HuH-7 (cell line): ENCODE measurements at places on chromosomes 6 and 20.

- DNase-seq = no peak
Observed at GRCh38 chr20:18624948-18625347, 37.1 kb downstream of the DTD1 start.

- no peak for DNase-seq
Observed at GRCh38 chr20:46915575-46916257, 21.1 kb downstream of the EYA2 start.

DNA sequence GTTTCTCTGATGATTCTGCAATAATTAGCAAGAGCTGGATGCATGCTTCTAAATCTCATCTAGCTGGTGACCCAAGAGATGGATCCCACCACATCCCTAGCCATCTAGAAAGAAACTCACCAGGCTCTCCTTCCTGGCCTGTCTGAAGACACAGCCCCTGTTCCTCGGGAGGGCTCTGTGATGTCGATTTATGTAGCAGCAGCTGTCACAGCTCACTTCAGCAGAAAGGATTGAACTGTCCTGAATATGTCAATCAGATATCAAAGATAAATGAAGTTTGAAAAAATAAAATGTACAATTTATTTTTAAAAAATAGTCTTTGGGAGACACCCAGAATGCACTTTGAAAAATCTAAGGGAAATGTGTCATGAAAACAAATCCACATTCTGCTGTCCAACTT is 67.3 kb upstream of the TSHZ2 start:
- no peak for DNase-seq

DNA sequence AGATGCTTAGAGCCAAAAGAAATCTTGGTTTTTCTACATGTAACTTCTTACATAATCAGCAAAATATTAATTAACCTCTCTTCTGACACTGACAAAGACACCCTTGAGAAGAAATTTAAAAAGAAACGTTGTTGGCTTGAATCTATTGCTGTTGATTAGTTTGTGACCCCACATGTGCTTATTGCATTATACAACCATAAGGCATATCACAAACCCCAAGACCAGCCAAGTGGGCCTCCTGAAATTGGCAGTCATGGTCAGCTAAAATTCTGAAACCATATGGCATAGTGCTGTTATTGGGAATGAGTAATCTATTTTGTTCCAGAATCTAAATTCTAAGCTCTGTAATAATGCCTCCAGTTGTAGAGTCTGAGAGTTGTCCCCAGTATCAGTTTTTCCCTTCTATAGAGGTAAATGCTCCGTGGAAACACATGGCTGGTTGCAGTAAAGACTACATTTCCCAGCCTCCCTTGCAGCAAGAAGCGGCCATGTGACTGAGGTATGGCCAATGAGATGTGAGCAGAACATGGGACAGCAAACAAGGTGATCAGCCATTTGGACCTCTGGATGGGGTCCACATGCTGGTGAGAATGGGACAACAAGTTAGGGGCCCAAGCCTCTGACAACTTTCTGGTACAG is 42.3 kb upstream of the PTPN1 start:
- DNase-seq = peak; percentile 47

- no peak for DNase-seq
Observed at GRCh38 chr6:36962874-36963273, 8.3 kb downstream of the PI16 start.

DNA sequence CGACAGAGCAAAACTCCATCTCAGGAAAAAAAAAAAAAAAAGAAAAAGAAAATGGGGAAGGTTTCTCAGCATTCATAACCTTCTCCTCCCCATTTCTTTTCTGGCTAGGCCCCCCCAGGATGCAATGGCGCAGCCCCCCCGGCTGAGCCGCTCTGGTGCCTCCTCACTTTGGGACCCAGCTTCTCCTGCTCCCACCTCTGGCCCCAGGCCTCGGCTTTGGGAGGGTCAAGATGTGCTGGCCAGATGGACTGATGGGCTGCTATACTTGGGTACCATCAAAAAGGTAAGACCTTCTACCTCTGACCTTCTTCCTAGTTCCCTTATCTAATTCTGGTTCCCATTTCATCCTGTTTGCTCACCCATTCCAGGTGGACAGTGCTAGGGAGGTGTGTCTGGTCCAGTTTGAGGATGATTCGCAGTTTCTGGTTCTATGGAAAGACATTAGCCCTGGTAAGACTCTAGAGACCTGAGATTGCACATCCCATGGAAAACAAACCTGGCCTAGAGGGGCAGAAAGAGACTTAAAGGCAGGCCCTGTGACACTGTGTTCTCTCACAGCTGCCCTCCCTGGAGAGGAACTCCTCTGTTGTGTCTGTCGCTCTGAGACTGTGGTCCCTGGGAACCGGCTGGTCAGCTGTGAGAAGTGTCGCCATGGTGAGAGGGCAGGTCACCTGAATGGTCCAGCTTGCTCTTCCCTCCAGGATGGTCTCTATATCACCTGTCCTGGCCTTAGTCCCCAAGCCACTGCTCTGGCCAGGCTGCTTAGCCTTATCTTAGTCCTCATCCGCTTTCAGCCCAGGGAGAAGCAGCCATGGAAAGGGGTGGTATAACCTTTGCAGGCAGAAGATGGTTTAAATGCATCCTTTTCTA is 1.6 kb downstream of the PHF1 start:
- DNase-seq = no peak

- DNase-seq = no peak
Observed at GRCh38 chr20:63330940-63331339, 30.2 kb downstream of the CHRNA4 start.

DNA sequence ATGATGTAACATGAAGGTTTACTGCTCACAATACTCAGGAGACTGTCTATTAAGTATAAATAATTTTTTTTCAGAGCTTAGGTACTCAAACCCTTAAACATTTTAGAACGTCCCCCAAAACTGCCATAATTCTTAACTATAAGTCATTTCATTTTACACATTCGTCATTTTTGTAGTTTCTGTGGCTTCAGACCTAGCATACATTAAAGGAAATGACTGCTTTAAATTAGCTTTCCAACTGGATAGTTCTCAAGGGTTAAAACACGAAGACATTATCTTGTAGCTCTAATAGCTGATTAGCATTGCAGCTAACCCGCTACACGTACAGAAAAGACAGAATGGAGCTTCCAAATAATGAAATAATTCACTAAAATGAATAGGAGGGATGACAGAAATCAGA is 24.9 kb upstream of the PLN start:
- no peak for DNase-seq

DNA sequence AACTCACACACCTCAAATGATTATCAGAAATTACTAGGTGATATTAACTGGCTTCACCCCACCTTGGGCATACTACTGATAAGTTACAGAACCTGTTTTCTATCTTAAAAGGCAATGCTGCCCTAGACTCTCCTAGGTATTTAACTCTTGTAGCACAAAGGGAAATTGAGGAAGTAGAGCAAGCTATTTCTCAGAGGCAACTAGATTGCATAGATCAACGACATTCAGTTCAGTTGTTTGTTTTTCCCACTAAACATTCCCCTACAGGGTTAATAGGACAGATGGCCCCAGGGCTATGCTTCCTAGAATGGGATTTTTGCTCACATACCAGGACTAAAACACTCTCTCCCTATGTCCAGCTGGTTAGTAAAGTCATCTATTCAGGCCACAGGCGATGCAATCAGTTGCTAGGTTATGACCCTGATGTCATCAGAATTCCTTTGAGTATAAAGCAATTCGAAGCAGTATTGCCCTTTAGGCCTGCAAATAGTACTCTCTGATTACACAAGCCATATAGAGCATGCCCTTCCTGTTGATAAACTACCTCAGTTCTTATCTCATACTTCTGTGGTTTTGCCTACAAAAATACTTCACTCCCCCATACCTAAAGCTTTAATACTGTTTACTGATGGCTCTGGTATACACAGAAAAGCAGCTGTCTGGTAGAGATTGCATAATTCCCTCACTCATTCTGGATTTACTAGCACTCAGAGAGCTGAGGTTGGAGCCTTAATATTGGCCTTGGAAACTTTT is 67.4 kb upstream of the ASCC3 start:
- DNase-seq = peak; percentile 46

DNA sequence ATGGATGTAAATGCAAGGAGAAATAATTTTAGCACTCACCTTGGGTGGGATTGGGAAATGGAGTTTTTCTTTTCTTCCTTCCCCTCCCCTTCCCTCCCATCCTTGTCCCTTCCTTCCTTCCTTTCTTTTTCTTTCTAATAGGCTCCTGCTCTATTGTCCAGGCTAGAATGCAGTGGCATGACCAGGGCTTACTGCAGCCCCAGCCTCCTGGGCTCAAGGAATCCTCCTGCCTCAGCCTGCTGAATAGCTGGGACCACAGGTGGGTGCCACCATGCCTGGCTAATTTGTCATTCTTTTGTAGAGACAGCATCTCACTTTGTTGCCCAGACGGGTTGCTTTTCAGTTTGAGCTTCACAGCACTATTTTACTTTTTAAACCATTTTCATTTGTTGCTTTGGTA is 21.5 kb upstream of the ATRN start:
- no peak for DNase-seq

GRCh38 chr6:5936631-5937030 is 70.1 kb downstream of the NRN1 start:
- DNase-seq = no peak

- DNase-seq = no peak
Observed at GRCh38 chr6:53496797-53497375, 48.0 kb downstream of the GCLC start.

DNA sequence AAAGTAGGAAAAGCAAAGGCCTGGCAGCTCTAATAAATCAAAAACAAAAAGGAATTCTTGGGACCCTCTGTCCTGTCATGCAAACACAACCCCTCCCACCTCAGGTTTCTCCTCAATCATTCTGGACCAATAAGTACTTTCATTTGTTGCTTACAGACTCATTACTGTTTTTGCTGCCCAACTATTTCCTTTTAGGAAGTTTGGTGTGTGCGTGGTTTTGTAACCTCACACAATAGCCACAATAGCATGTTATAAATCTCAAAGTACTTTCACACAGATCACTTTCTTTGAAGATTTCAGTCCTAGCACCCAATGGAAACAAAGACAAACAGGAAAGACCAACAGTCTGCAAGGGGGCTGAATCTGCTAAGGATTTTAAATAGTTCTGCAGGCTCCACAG is 4.5 kb downstream of the MRPL14 start:
- DNase-seq = no peak

GRCh38 chr20:41048461-41049301 is 20.1 kb downstream of the TOP1 start:
- no peak for DNase-seq

- no peak for DNase-seq
Observed at GRCh38 chr6:14501240-14501639, 383.7 kb downstream of the CD83 start.

DNA sequence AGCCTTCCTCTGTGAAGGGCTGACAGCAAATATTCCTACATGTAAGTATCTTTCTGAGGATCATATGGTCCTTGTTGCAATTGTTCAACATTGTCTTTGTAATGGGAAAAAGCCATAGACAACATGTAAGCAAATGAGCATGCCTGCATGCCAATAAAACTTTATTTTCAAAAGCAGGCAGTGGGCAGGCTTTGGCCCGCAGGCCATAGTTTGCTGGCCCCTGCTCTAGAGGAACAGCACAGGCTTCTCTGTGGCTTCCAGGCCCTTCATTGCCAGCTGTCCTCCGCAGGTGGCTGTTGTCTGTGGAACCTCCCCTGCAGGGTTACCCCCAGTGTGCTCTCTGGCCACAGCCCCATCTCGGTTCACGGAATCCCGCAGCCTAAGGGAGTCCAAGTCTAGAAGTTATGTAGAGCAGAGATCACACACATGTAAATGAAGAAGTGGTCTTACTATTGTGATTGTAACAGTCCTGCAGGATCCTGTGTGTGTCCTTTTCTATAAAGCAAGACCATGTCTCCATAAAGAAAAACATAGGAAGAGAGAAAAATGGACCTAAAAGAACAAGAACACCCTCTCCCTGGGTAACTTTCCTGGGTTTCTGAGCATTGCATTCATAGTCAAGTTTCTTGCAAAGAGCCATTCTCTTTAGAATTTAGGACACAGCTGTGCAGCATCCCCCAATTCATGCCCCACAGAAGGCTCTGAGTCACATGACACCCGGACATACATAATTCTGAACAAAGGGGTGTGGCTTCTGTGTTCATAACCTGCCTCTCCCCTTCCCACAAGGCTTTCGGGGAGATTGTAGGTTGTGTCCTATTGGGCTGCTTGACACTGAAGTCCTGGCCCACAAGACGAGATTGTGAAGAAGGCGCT is 10.0 kb downstream of the UNC93A start:
- DNase-seq = no peak

DNA sequence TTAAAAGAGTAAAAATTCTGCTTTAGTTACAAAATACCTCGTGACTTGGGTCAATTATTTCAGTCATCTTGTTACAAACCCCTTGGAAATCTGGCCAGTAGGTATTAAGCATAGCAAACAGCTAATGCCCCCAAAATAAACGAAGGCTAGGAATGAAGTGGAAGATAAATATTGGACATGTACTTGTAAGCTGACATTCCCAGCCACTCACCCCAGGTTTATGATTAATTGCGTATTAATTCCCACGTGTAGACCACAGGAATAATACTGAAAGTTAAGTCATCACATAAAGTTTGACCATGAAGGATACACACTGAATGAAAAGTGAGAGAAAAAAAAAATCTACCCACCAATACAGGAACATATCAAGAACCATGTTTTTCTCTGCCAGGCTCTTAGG is 936.5 kb upstream of the ADGRB3 start:
- no peak for DNase-seq

- DNase-seq = peak; percentile 92
Observed at GRCh38 chr6:44237021-44237812, 9.7 kb upstream of the HSP90AB1 start.

DNA sequence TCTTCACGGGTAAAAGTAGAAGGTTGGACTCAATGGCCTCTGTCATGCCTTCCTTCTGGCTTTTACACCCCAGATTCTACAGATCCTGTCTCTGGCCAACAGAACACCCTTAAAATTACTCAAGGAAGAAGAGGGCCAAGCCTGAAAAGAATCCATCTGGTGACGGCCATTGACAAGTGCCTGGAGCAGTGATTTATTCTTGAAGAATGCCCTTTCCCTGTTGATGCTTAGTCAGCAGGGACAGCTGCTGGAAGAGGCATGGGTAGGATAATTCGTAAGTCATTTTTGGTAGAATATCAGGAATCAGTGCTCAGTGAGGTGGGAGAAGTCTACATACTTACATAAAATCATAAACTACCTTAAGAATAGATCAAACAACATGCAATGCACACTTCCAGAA is 397.9 kb downstream of the SAMD5 start:
- no peak for DNase-seq

GRCh38 chr6:113447088-113447831 is 409.9 kb upstream of the MARCKS start:
- no peak for DNase-seq
